ENCODE measurements at places on chromosomes 3 and 15. TPM values are rescaled to one million over a fixed set of nuclear protein-coding genes. Genes with fewer than 3 reads are reported as not detected.

DNA sequence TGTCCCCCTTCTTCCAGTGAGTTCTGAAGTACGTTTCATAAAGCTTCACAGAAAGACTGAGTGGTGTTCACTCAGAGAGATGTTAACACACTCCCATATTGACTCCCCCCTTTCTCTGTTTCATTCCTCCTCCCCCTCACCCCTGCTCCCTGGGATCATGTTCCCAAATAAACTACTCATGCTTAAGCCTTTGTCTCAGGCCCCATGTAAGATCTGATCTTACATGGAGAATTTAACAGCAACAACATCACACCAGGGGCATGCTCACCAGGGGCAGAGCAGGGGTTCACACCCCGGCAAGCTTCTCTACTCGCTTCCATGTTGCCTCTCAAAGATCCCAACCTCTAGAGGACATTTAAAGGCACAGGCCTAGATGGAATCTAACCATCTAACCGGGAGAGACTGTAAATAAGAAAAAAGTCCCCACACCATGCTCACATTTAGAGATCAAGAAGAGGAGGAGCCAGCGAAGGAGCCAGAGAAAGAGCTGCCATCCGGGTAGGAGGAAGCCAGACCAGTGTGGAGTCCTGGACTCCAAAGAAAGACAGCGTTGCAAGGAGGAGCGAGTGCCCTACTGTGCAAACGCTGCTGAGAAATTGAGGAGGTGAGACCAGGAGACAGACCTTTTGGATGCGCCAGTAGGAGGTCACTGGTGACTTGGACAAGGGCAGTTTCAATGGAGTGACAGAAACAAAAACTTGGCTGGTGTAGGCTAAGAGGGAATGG, 21.4 kb upstream of the SRP14 start:
- no peak for DNase-seq
- no peak overlapping the region for H3K27ac ChIP-seq
- peaks cover 2% of the 10 kb centered on the region for H3K4me1 ChIP-seq
- no peak overlapping the region for H3K4me3 ChIP-seq
- no peaks in the 10 kb centered on the region for H3K27me3 ChIP-seq
- H3K36me3 ChIP-seq = no peaks in the 10 kb centered on the region

DNA sequence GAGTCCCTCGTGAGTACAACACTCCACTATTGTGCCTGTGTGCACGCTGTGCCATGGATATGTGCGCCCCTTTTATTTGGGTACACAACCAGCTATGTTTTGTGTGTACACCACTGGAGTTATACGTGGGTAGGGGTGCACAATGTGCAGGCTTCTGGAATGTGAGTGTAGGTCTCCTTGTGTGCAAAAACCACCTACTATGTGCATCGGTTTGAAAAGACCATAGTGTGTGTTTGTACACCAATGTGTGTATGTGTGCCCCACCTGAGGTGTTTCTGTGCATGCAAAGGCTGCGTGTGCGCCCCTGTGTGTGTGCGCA, 86.4 kb upstream of the ALDH1L1 start:
- no peaks in the 10 kb centered on the region for H3K27me3 ChIP-seq
- no peaks in the 10 kb centered on the region for H3K36me3 ChIP-seq
- no peak for DNase-seq
- H3K4me3 ChIP-seq = peak overlapping the region; percentile 47

GRCh38 chr3:188482929-188483328, 329.0 kb downstream of the LPP start:
- DNase-seq = no peak
- H3K4me3 ChIP-seq = no peak overlapping the region
- peaks cover 10% of the 10 kb centered on the region for H3K36me3 ChIP-seq
- H3K27me3 ChIP-seq = no peaks in the 10 kb centered on the region
- no peak overlapping the region for H3K27ac ChIP-seq

DNA sequence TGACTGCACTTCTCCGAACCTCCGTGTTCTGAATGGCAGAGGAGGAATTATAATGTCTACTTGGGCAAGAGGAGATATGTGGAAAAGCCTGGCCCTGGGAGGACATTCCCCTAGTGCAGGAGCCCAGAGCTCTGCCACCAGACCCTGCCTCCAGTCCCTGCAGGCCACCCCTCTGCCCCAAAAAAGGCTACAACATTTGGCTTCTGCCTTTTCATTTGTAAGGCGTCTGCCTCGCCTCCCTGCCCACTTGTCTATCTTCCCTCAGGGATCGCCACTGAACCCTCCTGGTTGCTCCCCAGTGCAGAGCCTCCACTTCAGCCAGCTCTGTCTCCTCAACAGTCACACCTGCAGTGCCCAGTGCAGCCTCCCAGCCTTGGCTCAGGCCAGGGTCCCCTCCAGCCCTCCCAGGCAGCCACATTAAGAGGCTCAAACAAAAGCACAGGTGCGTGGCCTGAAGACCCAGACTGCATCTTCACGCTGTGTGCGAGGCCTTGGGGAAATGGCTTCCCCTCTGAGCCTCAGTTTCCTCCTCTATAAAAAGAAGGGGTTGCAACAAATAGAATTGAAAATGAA, 125.9 kb upstream of the SMAD3 start:
- no peak overlapping the region for H3K4me3 ChIP-seq
- no peaks in the 10 kb centered on the region for H3K27me3 ChIP-seq
- H3K4me1 ChIP-seq = peaks cover 6% of the 10 kb centered on the region
- no peak overlapping the region for H3K27ac ChIP-seq
- no peaks in the 10 kb centered on the region for H3K36me3 ChIP-seq

GRCh38 chr3:137071104-137071503, 113.3 kb downstream of the IL20RB start:
- no peaks in the 10 kb centered on the region for H3K36me3 ChIP-seq
- no peaks in the 10 kb centered on the region for H3K4me1 ChIP-seq
- H3K27ac ChIP-seq = no peak overlapping the region
- no peak overlapping the region for H3K4me3 ChIP-seq
- no peaks in the 10 kb centered on the region for H3K27me3 ChIP-seq

- H3K27ac ChIP-seq = no peak overlapping the region
- H3K36me3 ChIP-seq = no peaks in the 10 kb centered on the region
- peaks cover 4% of the 10 kb centered on the region for H3K4me1 ChIP-seq
- H3K4me3 ChIP-seq = no peak overlapping the region
Measured at GRCh38 chr3:5032844-5033243, 53.6 kb downstream of the BHLHE40 start.

GRCh38 chr3:149808209-149808829, 4.7 kb upstream of the RNF13 start:
- H3K4me1 ChIP-seq = peaks cover 5% of the 10 kb centered on the region
- H3K27ac ChIP-seq = no peak overlapping the region
- no peak overlapping the region for H3K4me3 ChIP-seq
- peak; percentile 67 for DNase-seq
- no peaks in the 10 kb centered on the region for H3K27me3 ChIP-seq

- H3K4me1 ChIP-seq = no peaks in the 10 kb centered on the region
- H3K36me3 ChIP-seq = no peaks in the 10 kb centered on the region
- H3K27ac ChIP-seq = no peak overlapping the region
- H3K27me3 ChIP-seq = no peaks in the 10 kb centered on the region
Measured at GRCh38 chr3:158465074-158465473, 105.9 kb upstream of the MLF1 start.

- no peak overlapping the region for H3K27ac ChIP-seq
- DNase-seq = no peak
- peaks cover 4% of the 10 kb centered on the region for H3K4me1 ChIP-seq
- H3K4me3 ChIP-seq = no peak overlapping the region
- no peaks in the 10 kb centered on the region for H3K27me3 ChIP-seq
Measured at GRCh38 chr15:62494197-62494596, 329.1 kb upstream of the C2CD4B start.

GRCh38 chr15:55834331-55834730, 91.4 kb upstream of the PRTG start:
- no peaks in the 10 kb centered on the region for H3K4me1 ChIP-seq
- peaks cover under 1% of the 10 kb centered on the region for H3K36me3 ChIP-seq
- no peak for DNase-seq
- no peak overlapping the region for H3K4me3 ChIP-seq
- H3K27ac ChIP-seq = no peak overlapping the region
- H3K27me3 ChIP-seq = no peaks in the 10 kb centered on the region

GRCh38 chr3:98039322-98040024, 4.4 kb upstream of the GABRR3 start:
- H3K4me3 ChIP-seq = peak overlapping the region; percentile 34
- H3K4me1 ChIP-seq = no peaks in the 10 kb centered on the region
- H3K27ac ChIP-seq = no peak overlapping the region
- no peaks in the 10 kb centered on the region for H3K36me3 ChIP-seq
- peaks cover 6% of the 10 kb centered on the region for H3K27me3 ChIP-seq
- no peak for DNase-seq

DNA sequence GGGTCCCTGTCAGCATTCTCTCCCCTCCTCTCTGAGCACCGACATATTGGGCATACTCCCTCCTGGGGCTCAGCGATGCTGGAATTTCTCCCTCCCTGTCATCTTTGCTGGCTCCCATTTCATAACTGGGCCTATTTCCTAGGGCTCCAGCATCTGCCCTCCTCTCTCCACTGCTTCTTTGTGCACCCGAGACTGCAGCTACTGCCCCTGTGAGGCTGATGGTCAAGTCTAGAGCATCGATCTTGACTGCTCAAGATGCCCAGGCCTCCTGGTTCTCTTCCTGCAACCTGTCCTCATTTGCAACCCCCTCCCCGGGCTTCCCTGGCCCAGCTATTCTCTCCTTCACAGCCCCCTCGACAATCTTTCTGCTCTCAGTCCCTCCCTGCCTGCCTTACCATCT, 53.5 kb downstream of the WHAMM start:
- no peak overlapping the region for H3K4me3 ChIP-seq
- H3K27me3 ChIP-seq = no peaks in the 10 kb centered on the region
- no peak for DNase-seq
- H3K36me3 ChIP-seq = no peaks in the 10 kb centered on the region
- no peak overlapping the region for H3K27ac ChIP-seq

Gene IGSF11
- 0.46 TPM for total RNA-seq

Gene BCL6
- 106 TPM for total RNA-seq

Gene HEMK1
- 28.3 TPM for total RNA-seq

Gene MRPL46
- total RNA-seq = 17.0 TPM

Gene EIF2B5
- 37.6 TPM for total RNA-seq

Gene SI
- not detected for total RNA-seq
